Testis (tissue), 5 donors: ENCODE measurements at places on chromosomes 2 and 18.

GRCh38 chr2:29117636-29118303 lies 2.6 kb downstream of the CLIP4 start:
- no peak for DNase-seq

DNA sequence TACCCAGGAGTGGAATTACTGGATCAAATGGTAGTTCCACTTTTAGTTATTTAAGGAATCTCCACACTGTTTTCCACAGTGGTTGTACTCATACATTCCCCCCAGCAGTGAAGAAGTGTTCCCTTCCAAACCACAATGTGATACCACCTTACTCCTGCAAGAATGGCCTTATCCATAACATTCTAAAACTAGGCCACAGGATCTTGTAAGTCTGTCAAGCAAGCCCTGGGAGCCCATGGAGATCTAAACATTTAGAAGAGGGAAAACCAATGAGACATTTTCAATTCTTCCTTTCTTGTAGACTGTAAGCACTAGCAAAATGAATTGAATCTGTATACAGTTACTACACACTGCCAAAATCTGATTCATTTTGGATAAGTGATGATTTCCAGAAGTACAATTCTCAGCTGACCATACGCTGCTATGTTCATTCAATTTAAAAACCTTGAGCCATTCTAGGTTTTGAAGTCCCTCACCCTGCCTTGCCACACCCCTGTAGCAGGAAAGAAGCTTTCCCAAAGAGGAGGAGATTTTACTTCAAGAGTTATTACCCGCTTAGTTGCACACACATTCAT lies 149.1 kb downstream of the SLC8A1 start:
- DNase-seq: no peak

- no peak for DNase-seq
Measured at GRCh38 chr2:221822416-221822815, 250.3 kb upstream of the EPHA4 start.

- no peak for DNase-seq
Measured at GRCh38 chr2:225683258-225683657, 283.7 kb downstream of the NYAP2 start.

- DNase-seq: no peak
Measured at GRCh38 chr2:101736861-101737291, 39.4 kb downstream of the MAP4K4 start.

DNA sequence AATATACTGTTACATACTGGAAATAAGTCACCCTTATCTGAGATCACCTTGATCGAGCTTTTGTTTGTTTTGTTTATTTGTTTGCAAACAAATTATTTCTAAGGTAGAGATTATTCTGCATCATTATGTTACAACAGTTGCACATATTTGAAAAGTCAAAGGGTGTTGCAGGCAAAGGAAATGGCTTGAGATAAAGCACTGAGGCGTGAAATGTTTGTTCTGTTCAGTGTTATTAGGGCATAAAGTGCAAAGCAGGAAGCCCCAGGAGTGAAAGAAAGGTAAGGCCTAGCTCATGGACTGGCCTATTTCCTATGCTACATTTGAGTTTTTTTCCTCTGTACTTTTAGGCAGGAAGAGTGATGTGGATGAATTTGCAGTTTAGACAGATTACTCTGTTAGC lies 1815.6 kb upstream of the LRRTM1 start:
- DNase-seq: no peak

DNA sequence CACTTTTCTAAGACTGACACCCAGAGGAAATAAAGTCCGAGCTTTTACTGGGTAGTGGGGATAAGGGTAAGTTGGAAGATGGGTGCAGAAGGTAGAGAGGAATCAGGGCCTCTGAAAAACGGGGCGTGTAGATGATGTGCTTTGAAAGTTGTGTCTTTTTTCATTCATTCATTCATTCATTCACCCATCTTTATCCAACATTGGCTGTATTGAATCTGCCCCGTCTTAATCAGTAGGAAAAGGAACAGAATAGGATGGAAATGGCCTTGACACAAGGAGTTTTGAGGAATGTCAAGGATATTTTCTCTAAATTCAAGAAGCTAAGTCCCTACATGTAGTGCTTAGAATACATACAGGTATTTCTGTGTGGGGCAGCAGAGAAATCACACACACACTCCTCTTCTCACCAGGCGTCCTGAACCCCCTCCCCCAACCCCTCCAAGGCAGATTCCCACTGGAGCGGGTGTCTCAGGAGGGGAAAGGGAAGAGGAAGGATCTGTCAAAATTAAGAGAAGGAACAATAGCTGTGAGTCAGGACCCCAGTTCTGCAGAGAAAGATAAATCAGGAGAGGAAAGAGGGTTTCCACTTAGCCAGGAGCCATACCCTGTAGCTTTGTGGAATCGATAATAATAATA lies 13.9 kb downstream of the DYSF start:
- DNase-seq: no peak

- no peak for DNase-seq
Measured at GRCh38 chr2:239014458-239015217, 166.8 kb downstream of the TWIST2 start.

DNA sequence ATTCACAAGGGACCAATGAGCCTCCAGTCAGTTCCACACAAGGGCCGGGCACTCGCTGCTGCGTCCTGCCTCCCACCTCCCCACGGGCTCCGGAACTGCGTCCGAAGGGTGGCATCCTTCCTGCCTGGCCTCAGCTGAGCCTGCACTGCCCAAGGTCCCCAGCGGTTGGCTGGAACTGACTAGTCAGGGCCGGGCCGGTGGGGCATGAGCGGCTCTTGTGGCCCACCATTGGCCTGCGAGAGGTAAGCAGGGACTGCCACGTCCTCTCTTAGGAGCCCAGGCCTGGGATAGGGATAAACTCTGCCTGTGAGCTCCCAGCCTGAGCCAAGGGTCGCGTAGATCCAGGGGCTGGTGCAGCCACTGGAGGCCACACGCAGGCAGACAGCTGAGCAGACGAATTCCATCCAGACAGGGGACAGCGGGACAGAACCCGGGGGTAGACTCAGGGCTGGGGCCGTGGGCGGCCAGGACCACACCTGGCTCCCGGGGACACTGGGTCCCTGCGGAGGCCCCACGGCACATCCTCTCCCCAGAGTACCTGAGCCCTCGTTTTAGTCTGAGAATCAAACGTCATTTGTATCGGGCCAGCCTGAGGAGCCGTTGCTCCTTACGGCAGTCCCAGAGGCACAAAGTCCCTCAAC lies 148.4 kb downstream of the ZNF516 start:
- DNase-seq: no peak

DNA sequence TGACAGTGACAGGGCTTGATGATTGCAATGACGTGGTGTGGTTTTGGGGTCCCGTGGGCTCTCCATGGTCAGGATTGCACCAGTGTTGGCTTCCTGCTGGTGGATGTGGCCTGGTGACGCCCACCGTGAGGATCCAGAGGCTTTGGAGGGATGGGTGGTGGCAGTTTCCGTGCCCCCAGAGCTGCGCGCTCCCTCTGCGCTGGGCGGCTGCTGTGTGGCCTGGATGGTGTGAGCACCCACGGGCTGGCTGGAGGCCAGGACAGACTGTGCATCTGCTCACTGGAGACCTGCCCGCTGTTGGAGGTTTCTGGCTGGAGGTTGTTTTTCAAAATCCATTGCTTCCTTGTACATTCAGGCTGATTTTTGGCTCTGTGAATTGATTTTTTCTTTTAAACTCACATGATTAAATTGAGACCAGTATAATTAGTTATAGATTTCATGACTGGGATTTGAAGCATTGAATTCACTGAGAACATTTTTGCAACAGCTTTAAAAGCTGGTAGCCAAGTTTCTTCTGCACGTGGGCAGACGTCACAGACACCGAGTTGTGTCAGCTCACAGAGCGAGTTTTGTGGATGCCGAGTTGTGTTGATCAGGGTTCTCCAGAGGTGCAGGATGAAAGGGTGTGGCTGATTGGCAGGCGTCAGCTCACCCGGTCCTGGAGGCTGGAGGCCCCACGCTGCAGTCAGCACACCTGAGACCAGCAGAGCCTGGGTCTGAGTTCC lies 72.7 kb downstream of the KCNG2 start:
- DNase-seq: peak; percentile 9

GRCh38 chr2:185145316-185146121 lies 547.2 kb downstream of the ZNF804A start:
- no peak for DNase-seq

DNA sequence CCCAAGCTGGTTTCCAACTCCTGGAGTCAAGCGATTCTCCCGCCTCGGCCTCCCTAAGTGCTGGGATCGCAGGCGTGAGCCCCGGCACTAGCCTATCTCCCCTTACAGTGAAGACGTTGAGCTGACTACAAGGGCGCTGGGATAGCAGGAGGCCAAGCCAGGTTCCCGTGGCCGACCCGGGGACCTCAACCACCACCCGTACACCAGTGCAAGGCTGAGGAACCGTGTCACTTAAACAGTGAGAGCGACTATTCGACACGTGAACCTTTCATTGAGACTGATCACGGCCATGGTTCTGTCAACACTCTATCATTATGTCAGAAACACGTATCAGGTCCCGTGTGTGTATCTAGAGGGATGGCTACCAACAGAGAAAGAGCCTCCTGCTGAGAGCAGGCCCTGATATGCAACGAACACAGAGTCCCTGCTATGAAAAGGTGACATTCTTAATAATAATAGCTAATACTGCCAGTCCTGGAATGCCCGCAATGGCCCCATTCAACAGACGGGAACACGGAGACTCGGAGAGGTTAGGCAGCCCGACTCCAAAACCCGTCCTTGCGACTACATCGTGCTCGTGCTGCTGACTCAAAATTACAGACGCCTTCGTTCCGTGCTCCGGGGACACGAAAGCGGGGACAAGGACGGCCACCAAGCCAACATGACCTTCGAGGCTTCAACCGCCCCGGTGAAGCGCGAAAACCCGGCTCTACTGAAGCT lies 833 bp downstream of the AFG3L2 start:
- DNase-seq: peak; percentile 35

GRCh38 chr18:42510540-42510939 lies 555.5 kb downstream of the PIK3C3 start:
- no peak for DNase-seq

DNA sequence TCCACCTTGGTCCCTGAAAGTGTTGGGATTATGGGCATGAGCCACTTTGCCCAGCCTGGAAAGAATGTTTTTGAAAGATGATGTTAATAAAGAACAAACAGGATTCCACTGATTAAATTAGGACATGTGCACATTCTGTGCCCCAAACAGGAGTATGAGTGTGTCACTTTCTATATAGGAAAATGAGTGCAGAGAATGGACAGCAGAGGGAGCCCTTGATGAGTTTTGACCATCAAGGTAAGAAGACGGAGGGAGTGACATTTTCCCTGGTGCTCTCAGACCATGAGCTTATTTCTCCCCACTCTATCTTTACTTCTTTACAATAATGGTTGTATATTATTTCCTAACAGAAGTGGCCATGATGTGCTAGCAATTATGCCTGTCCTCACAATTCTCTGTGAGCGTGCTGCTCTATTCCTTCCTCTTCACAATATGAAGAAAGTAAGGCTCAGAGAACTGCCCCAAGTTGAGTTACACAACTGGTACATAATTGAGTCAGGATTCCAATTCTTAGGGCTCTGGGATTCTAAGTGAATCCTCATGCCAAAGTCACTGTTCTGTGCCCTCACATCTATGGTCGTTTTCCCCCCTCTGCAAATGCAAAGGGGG lies 20.6 kb downstream of the RPL37A start:
- DNase-seq: peak; percentile 90

DNA sequence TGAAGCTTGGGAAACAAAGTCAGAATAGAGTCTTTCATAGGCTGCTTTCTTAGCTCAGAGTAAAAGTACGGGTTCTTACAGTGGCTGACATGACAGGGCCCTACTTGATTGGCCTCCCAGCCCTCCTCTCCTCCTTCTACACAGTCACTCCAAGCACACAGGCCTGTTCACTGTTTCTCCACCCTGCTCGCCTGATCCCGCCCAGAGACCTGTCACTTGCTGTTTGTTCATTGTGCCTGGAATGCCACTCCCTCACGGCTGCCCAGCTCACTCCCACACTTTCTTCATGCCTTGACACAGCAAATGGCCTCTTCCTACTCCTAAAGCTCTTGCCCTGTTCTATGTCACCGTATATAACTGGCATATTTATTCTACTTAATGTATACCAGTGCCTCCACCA lies 104.8 kb downstream of the MAP4K4 start:
- peak; percentile 48 for DNase-seq

- no peak for DNase-seq
Measured at GRCh38 chr2:118992740-118993391, 50.9 kb downstream of the MARCO start.

GRCh38 chr2:143452817-143453451 lies 323.7 kb downstream of the ARHGAP15 start:
- DNase-seq: no peak

DNA sequence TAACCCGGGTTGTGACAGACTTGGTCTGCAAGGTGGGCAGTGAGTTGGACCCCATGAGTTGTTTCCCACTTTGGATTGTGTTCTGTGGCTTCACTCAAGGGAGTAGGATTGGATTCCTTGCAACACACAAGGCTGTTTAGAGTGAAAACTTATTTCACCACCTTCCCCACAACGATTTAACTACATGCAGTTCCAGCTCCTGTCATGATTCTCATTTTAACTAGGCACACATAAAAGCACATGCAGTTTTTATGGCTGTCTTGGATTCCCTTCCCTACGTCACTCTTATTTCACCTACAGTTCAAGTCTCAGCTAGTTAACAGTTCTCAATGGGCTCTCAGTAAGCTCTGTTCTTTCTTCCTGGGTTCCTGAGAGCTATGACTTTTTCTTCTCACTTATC lies 15.9 kb downstream of the EFEMP1 start:
- no peak for DNase-seq

GRCh38 chr18:63677500-63678225 lies 16.0 kb upstream of the SERPINB3 start:
- no peak for DNase-seq

DNA sequence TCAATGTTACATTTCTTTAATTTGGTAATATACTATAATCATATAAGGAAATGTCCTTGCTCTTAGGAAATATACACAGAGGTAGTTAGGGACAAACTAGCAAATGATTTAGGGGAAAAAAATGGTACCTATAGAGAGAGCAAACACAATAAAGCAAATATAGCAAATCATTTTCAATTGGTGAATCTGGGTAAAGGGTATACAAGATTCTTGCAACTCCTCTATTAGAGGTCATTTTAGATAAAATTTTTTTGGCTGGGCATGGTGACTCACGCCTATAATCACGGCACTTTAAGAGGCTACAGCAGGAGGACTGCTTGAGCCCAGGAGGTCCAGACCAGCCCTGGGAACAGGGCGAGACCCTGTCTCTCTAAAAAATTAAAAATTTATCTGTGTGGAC lies 44.4 kb downstream of the STRN start:
- no peak for DNase-seq

GRCh38 chr18:74604774-74605173 lies 7.1 kb downstream of the ZNF407 start:
- DNase-seq: no peak

DNA sequence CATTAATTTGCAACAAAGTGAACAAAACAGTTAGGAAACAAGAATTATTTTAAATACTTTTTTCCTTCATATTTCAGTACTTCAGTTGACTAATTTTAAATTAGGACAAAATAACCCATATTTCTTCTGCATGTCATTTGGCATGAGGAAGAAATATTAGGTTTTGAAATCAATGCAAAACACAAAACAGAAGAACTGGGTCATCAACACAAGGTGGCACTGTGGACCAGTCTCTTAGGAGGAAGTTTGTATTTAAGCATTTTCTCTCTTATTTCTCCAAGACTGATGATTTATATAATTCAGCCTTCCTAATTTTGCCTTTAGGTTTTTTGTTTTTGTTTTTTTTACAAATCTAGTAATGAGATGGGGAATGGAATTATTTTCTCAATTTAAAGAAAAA lies 352.8 kb upstream of the KCNH7 start:
- peak; percentile 30 for DNase-seq

- DNase-seq: no peak
Measured at GRCh38 chr2:54330926-54331835, 75.2 kb upstream of the TSPYL6 start.

- DNase-seq: no peak
Measured at GRCh38 chr2:219525533-219526232, 11.4 kb downstream of the ASIC4 start.
